ENCODE measurements at places on chromosomes 16 and 17. TPM values are rescaled to one million over a fixed set of nuclear protein-coding genes. Genes with fewer than 3 reads are reported as not detected.
A peak's percentile ranks its signal among the peaks of the same experiment; 100 is the strongest.

The CPNE7 gene
- not detected for total RNA-seq

DNA sequence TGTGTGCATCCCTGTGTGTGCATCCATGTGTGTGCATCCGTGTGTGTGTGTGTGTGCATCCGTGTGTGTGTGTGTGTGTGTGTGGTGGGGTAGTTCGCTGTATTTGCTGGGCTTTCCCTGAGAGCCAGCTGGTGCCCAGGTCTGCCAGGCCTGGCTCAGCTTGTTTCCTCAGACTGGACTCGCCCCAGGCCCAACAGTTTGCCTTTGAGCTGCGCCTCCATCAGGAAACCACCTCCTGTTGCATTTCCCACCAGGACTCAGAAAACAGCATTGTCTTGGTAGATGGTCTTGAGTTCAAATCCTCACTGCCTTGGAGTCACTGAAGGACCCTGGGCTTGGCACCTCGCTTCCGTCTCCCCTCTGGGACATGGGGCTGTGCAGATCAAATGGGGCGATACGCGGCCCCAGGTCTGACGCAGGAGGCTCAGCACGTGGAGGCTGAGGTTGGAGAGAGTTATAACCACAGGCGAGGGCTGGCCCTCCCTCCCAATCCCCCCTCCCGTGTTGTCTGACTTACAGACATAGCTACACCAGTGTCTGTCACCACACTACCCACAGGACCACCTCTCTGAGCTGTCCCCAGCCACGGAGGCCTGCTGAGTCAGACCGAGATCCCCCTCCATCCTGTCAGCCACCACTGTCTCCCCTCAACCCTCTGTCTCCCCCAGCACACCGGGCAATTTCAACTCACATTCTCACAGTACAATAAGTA is 4.7 kb downstream of the ITGAE start:
- no peak for DNase-seq

DNA sequence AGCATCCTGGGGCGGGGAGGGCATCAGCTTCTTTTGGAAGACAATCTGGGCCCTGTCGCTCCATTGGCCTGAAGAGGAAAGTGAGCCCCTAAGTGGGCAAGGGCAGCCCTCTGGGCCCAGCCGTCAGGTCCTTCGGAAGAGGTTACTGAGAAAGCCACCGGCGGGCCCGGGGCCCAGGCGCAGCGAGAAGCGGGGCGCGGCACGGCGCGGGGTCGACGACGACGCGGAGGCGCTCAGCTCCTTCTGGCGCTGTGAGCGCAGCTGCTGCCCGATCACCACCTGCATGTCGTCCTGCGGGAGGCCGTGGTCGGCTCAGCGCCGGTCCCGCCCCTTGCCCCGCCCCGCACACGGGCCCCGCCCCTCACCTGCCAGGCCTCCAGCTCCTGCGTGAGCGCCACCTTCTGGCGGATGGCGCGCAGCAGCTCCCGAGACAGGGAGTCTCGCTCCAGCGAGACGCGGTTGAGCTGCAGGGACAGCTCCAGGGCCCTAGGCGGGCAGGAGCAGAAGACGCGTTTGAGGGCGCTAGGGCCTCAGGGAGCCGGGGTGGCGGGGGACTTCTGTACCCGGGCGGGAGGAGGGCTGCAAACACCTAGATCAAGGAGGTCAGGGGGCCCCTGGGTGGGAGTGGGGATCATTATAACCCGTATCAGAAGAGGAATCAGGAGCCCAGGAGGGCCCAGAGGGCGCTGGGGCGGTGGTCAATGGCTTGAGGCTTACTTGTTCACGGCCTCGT is 4.3 kb downstream of the THOC6 start:
- DNase-seq = peak; percentile 92

The MAP3K14 gene
- 16.6 TPM for total RNA-seq

DNA sequence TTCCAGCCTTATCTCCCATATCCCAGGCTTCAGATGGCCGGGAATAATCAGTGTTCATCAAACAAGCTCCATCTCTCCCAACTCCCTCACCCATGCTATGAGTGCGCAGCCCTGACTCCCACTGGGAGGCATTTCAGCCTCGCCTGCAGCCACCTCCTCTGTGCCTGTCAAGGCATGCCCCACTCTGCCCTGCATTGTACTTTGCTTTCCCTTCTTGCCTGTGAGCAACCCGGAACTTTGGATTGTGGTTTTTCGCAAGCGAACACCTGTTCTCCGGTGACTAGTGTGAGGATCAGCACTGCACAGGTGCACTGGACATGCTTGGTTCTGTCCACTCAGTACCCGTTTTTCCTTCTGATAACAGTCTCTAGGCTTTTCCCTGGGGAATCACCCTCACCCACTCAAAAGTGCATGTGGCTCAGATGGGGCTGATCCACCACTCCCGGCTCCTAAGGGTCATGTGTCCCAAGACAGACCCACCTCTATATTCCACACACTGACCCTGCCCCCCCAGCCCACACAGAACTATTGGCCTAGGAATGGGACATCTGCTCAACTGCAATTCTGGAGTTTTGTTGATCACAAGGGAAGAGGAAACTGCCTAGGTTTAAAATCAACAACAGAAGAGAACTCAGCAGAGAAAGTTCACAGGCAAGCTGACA is 9.1 kb downstream of the CHST6 start:
- no peak for DNase-seq

The PRAC1 gene
- total RNA-seq = not detected

DNA sequence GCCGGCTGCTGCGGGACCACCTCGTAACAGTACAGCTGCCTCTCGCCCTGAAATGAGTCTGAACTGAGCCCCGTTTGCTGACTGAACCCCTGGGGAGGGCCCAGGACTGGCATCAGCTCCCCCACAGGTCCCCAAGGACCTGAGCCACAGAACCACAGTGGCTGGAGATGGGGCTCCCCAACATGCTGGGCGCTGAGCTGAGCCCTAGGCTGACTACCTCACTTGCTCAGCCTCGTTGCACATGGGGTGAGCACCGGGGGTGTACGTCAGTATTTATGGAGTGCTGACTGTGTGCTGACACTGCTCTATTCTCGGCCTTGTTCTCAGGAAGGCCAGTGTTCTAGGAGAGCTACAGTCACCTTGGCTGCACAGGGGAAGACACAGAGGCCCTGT is 6.6 kb upstream of the VASN start:
- DNase-seq = no peak

Data from left ventricle myocardium superior (tissue), 1 donor.